ENCODE measurements at places on chromosomes 2 and 18.
A peak's percentile ranks its signal among the peaks of the same experiment; 100 is the strongest.

GRCh38 chr2:37318401-37318800 lies 6.2 kb downstream of the PRKD3 start:
- DNase-seq: peak; percentile 51

DNA sequence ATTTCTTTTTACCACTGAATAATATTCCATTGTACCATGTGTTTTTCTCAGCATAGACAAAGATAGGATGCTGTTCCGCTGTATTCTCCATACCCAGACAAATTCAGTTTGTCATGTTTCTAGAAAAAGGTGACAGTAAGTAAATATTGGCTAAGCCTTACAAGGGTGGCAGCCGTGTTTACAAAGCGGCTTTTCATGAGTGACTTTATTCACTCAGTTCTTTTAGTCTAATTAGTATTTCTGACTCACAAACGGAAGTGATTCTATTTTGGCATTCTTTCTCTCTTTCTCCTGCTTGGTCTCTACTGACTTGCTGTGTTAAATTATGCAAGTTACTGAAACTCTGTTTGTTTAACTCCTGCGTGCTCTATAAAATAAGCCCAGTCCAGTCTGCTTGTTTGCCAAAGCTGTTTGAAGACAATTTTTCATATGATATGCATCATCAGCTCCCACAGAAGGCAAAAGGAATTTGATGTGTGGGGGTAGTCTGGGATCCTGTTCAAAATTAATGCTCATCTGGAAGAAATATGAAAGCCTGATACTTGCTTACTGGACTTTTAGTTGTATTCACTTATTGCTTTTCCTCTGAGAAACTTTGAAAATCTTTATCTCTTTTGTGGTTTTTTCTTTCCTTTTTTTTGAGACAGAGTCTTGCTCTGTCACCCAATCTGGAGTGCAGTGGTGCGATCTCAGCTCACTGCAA lies 2.3 kb upstream of the PLEKHH2 start:
- DNase-seq: peak; percentile 88

- DNase-seq: peak; percentile 10
Measured at GRCh38 chr18:58721566-58722239, 50.4 kb downstream of the MALT1 start.

DNA sequence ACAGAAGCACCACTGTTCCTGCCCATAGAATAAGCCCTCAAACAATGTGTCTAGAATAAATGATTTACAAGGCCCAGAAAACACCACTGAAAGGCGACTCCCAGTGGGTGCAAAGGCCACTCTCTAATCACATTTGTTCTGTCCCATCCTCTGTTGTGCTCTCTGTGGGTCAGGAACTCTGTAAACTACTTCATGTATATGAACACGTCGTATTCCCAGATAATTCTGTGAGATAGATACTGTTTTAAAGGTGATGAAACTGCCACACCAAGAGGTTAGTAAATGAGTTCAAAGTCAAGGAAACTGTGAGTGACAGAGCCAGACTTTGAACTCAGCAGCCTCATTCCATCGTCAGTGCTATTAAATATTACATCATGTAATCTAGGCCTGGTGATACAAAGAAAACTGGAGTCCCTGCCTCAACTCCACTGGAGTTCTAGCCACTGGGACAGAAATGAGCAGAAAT lies 269.7 kb upstream of the DCC start:
- DNase-seq: no peak

DNA sequence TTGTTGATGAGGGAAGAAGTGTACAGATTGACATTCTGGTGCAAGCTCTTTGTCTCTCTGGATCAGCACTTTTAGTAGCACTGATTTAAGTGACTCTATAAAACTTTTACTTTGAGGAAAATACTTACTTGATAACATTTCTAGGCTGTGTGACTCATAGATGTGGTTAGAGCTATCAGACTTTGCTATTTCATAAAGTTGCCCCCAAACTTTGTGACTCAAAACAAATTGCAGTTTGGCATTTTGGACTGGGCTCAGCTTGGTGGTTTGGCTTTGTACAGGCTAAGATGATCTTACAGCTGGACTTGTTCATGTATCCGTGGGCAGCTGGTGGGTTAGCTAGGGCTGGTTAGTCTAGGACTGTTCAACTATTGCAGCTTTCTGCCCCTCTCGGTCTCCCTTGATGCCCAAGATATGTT lies 42.1 kb upstream of the GLS start:
- DNase-seq: peak; percentile 50

GRCh38 chr2:203853271-203853670 lies 14.3 kb upstream of the CTLA4 start:
- no peak for DNase-seq

DNA sequence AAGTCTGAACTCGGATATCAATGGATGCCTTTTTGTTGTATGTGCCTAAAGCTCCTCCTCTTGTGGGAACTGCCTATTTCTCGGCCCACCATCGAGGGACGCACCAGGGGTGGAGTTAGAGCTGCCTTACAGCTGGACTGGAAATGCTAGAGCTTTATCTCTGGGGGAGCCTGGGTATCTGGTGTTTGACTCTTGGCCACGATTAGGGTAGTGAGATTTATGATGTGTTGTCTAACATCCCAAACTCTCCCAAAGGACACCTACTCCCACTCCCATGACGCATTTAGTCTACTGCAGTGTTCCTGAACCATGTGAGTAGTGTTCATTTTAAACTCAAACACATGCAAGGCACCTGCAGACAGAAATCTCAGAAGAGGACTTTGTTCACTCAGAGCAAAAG lies 594.8 kb downstream of the METTL4 start:
- DNase-seq: no peak

GRCh38 chr2:172751564-172751963 lies 15.9 kb downstream of the RAPGEF4 start:
- DNase-seq: no peak

- no peak for DNase-seq
Measured at GRCh38 chr2:42102591-42103450, 55.0 kb downstream of the PKDCC start.

DNA sequence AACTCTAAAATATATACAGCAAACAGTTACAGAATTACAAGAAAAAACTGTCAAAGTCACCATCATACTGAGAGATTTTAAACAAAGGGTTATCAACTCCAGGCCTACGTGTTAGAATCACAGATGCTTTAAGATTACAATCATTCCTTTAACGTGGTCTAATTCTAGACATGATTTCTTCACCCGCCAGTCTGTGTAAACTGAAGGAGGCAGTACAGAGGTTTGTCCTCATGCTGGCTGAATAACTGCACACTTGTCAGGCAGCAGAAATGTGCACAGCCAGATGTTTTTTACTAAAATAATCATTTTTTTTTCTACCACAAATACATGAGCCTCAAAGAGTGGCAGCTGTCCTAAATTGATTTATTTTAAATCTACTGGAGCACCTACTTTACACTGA lies 15.5 kb upstream of the NEURL3 start:
- no peak for DNase-seq

- DNase-seq: no peak
Measured at GRCh38 chr2:240857039-240858008, 11.3 kb upstream of the AGXT start.

- no peak for DNase-seq
Measured at GRCh38 chr2:213420828-213421385, 136.6 kb downstream of the SPAG16 start.

- DNase-seq: peak; percentile 69
Measured at GRCh38 chr18:68083131-68083530, 566.6 kb upstream of the DSEL start.

DNA sequence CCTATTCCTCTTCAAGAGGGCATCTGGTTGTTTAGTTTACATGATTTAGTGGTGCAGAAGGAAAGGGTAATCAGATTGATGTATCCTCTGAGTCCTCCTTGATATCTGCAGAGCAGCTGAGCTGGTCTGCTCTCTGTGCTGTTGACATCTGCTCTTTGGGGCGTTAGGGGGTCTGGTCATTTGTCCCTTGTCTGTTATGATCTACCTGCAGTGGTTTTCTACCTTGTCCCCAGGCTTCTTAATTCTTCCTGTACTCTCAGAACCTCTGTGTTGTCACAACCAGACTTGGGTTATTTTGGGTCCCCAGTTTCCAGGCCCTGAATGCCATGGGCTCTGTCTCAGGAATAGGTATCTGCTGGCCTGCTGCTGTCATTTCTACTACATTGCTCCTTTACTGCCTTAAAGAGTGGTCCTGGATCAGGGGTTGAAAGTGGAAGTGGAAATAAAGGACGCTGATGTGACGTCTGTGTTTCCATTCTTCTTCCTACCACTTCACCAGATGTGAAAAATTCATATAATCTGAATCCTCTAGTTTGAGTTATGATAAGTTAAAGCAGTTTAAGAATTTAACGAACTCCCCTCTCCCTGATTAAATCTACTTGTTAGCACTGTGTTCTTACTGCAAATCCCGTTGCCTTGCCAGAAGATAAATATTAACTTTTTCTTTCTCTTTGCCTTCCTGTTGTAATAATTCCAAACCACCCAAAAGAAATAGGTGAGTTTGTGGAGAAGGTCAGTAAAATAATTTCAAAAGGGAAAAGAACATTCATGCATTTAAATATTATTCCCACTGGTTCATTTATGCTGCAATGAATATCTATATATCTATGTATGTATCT lies 16.6 kb upstream of the CPS1 start:
- no peak for DNase-seq

DNA sequence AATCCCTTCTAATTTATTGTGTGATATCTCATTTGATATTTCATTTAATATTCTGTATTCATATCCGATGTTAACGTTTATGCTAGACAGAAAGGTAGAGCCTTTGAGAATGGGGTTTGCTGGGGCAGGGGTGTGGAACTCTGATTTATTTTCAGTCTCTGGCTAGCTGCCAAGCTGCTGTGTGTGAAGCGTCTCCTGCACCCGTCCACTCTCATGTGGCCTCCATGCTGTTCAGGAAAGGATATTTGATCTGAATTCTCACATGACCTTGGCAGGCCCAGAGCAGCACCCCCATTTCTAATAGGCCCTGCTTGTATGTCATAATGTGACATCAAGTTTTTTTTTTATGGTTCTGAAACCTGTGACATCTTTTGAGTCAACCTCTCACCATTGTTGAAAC lies 1.6 kb downstream of the IL1R1 start:
- DNase-seq: no peak

DNA sequence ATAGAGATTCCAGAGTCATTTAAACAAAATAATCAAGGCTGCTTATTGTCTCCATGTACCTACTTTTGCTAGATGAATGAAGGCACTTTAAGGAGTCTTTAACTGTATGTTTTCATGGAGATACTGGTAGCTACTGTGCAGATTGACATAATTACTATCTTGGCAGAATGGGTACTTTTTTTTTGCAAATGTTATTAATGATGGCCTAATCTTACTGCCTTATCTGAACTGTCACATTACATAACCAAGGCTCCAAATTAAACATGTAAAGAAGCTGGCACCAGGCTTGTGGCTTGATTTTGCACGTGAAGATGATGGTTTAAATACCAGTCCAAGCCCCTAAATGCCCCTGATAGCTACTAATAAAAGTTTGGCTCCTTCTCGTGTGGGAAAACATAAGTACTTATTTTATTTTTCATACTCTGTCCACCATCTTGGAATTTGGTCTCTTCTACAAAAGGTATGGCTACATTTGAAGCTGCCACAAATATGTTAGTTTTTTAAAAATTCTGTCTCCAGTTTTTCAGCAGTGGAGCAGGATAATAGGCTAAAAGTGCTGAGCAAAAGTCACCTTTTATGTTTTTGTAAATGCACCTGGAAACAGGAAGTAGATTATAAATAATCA lies 4.1 kb downstream of the TRIB2 start:
- no peak for DNase-seq

GRCh38 chr18:10368456-10369453 lies 85.7 kb upstream of the APCDD1 start:
- no peak for DNase-seq

GRCh38 chr18:30618567-30618966 lies 424.0 kb downstream of the DSC3 start:
- no peak for DNase-seq

GRCh38 chr2:230542751-230543150 lies 126.8 kb downstream of the SP100 start:
- DNase-seq: no peak

- DNase-seq: no peak
Measured at GRCh38 chr2:118529908-118530599, 317.4 kb downstream of the EN1 start.

DNA sequence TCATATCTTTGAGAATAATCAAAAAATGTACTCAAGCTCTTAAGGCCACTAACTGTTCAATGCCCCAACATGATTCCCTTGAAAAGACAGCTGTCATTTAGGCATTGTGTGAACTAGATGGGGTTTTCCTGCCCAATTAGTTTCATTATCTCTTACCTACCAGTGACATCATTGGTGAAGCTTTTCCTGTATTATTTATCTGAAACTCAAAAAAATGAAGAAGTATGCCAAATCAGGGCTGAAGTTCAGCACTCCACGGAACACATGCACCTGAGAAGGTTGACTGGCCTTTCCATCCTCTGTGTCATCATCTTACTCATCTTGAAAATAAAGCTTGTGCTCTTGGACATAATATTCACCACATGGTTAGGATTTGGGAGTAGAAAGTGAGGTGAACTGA lies 126.4 kb downstream of the TXNL1 start:
- no peak for DNase-seq

DNA sequence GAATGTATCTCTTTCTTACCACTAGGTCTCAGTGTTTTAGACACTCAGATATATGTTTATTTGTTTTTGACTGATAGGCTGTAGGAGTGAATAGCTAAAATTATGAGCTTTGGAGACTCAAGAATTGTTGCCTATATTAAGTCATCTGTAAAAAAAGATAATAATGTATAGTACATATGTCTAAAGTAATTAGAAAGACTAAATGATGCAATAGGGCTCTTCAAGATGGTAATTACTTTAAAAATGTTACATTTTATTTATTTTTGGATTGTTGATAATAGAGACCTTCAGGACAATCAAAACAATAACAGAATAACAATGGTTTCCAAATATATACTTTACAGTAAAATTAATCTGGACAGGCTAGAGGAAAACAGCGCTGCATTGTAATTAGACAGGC lies 19.9 kb upstream of the SCN7A start:
- no peak for DNase-seq

DNA sequence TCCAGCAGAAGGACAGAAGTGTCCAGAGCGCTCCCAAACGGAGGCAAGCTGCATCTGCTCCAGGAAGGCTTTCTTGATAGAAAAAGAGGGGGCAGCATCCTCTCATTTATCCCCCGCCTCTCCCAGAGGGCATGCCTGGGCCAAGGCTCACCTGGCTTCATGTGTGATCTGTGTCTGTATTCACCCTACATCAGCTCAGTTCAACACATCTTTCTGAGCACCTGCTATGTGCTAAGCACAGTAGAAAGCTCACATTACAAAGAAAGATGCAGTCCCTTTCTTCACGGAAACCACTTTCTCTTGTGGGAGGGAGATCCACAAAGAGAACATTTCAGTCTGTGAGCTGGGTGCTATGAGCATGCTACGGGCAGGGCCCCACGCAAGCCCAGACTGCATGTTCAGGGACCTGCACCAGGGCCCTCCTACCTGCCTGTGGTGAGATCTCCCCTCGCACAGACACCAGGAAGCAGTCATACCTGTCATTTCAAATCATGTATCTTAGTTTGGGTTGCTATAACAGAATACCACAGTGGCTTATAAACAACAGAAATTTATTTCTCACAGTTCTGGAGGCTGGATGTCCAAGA lies 90.7 kb downstream of the PDCL3 start:
- DNase-seq: no peak
